Activated naive CD4-positive, alpha-beta T cell (primary cell): ENCODE measurements at places on chromosomes 4 and X.

GRCh38 chrX:47446431-47446830 is 36.6 kb downstream of the ZNF41 start:
- no peak for DNase-seq

DNA sequence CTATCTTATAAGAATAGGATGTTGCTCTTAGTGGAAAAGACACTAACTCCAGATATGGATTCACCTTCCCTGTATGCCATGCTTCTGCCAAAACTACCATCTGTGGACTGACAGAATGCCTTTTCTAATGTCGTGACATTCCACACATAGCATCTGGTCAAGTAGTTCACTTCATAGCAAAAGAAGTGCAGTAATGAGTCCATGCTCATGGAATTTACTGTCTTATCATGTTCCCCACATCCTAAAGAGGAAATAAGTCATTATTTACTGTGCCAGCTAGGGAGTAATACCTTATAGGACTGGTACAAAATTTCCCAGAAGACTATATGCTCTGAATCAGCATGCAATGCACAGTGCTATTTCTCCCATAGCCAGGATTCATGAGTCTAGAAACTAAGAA is 562.4 kb downstream of the TLL1 start:
- no peak for DNase-seq

DNA sequence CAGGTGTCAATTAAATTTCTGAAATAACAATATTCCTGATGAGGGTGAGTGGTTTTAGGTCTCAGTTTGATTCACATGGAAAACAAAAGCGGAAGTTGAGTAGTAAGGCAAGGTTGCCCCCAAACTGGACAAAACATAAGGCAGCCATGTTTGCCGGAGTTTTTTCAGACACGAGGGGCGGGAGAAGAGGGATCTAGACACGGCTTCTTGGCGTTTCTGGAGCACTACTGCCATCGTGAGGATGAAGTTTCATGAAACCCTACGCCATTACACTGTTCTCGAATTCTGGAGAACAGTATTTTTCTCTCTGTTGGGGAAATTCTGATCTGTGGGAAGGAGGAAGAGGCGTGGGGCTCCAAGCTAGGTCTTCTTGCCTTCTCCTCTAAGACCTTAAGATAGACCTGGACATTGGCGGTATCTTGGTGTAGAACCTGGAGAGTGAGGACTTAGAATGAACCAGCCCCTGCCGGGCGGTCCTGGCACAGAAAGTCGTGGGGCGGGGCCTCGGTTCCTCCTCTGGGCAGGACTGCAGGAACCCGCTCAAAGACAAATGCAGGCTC is 160.3 kb downstream of the OR13H1 start:
- DNase-seq = no peak

DNA sequence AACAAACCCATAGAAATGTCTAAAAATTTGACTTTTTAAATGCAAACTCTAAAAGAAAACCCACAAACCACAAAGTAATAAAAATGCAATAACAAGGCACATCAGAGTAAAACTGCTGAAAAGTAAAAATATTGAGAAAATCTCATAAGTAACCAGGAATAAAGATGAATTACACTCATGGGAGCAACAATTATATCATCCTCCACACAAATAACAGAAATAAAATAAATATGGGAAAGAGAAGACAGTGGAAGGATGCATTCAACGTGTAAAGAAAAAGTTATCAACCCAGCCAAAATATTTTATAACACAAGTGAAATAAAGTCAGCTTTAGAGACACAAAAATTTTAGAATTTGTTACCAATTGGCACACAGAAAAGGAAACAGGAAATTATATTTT is 1420.2 kb downstream of the PCDH18 start:
- DNase-seq = no peak

- no peak for DNase-seq
These were observed 163.7 kb downstream of the NPNT start for GRCh38 chr4:106058921-106059320.

DNA sequence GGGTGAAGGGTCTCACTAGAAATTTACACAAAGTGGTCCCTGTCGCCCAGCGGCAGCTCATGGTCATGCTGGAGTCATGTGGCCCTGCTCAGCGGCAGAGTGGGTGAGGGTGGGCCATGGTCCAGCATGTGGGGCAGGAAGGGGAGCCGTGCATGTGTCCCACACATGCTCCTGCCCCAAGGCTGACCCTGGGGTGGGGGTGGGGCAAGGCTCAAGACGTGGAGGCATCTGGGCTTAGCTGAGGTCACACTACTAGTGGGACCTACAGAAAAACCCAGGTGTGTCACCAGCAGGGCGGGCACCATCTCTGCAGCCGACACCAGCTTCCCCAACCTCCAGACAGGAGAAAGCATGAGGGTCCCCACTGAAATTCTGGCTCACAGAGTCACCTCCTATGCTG is 42.4 kb downstream of the EVC start:
- DNase-seq = no peak

DNA sequence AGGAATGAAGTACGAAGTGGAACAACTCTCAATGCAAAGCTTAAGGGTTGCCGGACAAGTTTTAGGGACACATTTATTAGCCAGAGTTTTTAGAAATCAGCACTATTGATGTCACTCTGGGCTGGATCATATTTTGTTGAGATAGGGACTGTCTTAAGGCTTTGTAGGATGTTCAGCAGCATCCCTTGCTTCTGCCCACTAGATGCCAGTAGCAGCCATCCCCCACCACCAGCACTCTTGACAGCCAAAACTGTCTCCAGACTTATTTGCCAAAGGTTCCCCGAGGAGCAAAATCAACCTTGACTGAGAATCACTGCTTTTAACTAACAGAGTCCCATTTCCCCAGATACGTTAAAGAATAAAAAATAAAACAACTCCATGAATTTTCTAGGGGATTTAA is 1497.3 kb downstream of the STIM2 start:
- no peak for DNase-seq

GRCh38 chrX:74613370-74614092 is 893 bp downstream of the RLIM start:
- no peak for DNase-seq

DNA sequence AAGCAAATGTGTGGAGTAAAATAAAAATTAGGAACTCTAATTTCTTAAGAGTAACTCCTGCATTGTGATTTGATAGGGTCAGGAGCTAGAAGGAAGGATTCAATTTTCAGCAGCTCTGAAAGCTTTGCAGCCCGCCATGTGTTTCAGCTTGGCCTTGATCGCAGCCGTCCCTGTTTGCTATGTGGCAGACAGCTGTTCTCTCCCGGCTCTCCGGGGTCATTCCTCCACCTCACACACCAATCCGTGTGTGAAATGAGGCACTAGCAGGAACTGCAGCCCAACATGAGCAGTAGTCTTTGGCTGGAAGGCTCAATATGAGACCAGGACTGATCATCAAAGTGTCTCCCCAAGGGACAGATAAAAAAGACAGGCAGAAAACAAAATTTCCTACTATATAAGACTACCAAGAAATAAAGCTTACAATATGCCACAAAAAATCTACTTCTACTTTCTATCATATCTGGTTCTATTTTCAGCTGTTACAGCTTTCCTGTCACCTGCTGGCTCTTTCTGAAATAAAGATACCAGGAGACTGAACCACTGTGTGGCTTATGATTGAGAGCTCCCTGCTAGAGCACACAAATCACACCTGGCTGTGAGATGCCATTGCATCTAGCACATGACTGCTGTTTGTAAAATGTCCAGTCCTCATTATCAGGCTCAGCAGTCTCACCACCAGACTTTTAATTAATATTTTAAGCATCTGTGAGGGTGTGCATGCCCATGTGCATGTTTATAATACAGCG is 44.1 kb upstream of the SEC24B start:
- DNase-seq = no peak

GRCh38 chrX:24148535-24149350 is 786 bp upstream of the ZFX start:
- DNase-seq = no peak
